Hindlimb muscle (tissue), 1 donor: ENCODE measurements at places on chromosomes 13 and 19.

GRCh38 chr19:41994994-41995958 lies 1.2 kb upstream of the ATP1A3 start:
- DNase-seq = no peak

DNA sequence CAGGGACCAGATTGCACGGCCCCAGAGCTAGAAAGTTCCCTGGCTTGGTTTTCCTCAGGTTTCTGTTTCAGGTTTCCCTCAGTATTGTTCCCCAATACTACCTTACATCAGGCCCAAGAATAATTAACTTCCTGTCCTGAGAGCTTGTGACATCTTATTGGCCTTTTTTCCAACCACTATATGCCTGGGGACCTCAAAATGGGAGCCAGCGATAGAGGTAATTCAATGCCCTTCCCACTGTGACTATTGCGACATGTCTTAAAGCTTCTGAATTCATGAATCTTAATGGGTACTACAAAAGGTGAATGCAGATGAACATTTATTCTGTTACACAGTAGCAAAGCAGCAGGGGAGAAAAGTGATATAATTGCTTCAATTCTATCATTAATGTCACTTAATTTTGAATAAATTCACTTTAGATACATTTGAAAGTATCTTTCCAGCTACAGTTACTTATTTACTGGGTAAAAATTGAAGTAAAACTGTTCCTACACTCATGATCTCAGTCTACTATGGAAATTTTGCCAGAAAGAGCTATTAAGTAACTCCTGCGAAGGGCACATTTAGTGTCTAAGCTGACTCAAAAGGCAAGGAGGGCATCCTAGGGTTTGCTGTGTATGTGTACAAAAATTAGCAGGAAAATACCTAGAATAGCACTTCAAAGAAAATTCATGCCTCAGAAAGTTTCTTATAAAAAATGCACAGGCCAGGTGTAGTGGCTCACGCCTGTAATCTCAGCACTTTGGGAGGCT lies 4.1 kb downstream of the CRYL1 start:
- DNase-seq = no peak

DNA sequence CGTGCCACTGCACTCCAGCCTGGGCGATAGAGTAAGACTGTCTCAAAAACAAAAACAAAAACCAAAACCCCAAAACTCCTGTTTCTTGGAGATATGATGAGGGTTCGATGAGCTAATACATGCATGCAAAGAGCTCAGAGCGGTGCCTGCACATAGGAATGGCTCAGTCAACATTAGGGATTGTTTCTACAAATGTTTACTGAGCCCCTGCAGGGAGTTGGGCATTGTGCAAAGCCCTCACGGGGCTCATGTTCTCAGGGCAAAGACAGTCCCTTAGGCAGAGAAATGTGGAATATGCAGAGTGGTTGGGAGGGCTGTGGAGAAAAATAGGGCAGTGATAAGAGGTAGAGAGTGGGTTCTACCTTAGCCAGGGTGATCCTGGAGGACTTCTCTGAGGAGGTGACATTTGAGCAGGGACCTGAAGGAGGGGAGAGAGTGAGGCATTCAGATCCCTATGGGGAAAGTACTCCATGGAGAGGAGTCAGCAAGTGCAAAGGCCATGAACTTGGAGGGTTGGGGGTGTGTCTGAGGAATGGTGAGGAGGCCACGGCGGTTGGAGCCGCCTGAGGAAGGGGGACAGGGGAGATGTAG lies 1.5 kb upstream of the EHD2 start:
- no peak for DNase-seq

DNA sequence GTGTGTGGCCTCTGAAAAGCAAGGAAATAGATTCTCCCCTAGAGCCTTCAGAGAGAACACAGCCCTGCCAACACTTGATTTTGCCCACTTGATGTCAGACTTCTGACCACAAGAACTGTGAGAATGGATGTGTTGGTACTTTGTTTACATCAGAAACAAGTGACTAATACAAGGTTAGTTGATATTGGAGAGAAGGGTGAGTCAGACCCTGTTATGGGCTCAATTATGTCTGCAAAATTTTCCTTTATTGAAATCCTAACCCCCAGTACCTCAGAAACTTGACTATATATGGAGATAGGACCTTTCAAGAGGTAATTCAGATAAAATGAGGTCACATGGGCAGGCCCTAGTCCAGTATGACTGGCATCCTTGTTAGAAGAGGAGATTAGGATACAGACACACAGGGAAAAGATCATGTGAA lies 226.7 kb downstream of the RFC3 start:
- no peak for DNase-seq

DNA sequence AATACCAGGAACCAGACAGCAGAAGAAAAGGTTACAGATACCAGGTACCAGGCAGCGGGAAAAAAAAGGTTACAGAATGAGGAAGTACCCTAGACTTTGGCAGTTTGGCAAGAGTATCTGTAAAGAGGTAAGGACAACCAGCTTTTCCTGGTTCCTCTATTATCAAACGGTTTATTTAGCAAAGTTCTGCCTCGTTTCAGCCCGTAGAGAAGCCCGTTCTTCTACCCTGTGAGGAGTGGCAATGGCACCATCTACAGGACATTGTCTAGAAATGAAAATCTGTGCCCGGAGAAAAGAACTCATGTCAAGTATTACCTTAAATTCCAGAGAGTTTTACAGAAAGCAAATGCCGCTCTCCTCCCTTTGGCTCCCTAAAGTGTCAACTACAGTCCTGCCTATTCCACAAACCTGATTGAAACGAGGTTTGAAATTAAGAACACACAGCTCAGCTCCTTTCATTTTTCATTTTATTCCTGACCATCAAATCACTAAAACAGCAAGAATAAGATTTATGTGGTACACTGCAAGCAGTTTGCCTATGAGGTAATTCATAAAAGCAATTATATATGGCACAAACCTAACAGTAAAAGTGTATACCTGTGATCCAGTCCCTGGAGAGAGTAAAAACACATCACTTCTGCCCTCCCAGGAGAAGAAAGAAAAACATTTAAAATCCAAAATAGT lies 226.3 kb downstream of the SLC7A1 start:
- peak; percentile 21 for DNase-seq

DNA sequence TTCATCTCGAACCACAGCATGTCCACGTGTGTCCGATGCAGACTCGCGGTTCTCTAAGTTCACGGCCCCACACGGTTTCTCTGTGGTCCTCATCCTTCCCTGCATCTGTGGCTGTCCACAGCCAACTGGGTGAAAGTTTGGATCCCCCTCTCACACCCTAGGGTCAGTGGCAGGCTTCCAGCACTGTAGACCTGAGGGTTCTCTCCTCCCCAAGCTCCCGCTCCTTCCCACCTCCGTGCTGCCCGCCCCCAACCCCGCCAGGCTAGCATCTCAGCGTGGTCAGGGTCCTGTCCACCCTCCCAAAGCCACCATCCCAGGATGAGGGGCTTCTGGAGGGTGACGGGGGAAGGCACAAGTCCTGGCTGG lies 3.0 kb downstream of the ANGPTL4 start:
- DNase-seq = no peak

GRCh38 chr19:33221638-33222037 lies 4.0 kb downstream of the SLC7A10 start:
- DNase-seq = no peak

DNA sequence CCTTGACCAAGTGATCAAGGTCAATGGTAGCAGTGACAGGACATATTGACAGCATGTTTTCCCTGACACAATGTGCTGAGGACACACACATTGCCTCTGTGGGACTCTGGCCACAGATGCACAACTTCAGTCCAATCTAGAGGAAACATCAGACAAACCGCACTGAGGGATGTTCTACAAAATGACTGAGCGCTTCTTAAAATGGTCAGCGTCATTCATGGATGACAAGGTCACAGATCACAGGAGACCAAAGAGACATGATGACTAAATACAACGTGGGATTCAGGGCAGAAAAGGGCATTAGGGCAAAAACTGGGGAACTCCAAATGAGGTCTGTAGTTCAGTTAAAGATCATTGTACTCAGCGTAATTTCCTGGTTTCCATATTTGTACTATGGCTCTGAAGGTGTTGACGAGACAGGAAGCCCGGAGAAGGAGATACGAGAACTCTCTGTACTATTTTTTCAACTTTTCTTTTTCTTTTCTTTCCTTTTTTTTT lies 20.6 kb downstream of the PBX4 start:
- no peak for DNase-seq

DNA sequence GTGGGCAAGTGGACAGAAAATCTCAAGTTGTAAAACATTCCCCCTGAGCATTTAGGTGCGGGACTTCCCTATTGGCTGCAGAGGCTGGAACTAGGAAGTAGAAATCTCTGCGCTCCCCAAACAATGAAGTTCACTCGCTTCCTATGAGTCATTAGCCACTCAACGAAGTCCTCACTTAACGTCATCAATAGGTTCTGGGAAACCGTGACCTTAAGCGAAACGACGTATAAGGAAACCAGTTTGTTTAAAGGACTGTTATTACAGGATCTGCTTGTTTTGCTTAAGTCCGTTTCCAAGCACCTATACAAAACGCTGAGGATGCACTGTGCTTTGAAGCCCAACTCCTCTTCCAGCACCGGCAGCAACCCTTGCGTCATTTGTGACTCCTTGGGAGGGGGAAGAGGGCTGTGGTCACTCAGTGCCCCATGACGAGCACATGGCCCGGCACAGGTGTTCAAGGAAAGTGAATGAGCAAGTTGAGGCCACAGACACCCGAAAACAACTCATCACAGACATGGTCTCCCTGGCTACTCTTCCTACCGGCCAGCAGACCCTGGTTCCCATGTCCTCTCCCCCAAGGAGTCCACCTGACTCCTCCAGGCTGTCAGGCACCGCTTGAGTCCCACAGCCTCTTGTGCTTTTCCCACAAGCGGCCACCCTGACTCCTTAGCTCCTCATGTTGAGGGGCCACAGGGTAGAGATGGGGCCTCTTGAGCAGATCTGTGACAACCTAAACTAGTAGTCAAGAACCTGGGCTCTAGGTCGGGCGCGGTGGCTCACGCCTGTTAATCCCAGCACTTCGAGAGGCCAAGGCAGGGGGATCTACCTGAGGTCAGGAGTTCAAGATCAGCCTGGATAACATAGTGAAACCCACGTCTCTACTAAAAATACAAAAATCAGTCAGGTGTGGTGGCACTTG lies 4.8 kb downstream of the RPS16 start:
- DNase-seq = no peak

DNA sequence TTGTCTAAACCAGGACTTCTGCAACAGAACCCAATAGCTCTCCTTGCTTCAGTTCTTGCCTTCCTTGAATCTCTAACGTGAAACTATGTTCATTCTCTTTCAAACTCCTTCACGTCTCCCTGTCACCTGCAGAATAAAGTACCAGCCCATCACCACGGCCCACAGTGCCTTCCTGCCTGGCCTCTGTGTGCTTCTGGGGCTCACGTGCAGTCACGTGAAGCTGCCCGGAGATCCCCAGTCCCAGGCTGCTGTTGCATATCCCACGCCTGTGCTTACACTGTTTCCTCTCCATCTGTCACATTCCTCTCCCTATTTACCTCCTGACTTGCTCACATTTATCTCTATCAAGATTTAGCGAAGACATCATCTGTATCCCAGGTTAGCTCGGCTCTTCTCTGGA lies 102.8 kb downstream of the STARD13 start:
- DNase-seq = no peak

DNA sequence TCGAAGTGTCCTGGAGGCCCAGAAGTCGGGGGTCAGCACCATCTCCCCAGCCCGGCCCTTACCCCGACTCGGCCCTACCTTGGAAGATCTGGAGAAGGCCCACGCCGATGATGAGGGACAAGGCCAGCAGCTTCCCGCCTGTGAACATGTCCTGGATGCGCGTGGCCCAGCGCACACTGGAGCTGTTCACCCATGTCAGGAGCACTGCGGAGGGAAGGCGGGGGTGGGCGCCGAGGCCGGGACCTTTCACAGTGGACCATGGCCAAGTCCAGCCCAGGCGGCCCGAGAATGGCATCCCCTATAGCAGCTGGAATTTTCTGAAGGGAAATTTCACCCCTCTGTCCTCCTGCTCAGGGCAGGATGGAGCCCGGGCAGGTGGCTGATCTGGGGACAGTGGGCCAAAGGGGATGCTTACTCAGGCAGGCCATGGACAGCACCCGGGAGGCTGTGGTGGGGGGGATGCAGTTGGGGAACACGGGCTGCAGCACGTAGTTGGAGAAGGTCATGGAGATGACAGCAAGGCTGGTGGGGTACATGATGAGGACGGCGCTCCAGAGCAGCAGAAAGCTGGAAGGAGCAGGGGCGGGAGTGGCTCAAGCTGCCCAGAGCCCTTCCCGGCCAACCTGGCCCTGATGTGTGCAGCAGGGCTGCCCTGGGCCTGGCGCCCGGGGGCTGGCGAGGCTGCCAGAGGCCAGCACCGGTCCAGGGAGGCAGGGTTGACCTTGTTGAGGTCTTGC lies 13.0 kb downstream of the SLC7A10 start:
- no peak for DNase-seq

GRCh38 chr19:47036097-47036651 lies 12.2 kb downstream of the TMEM160 start:
- no peak for DNase-seq

- DNase-seq = peak; percentile 65
Observed at GRCh38 chr13:43516401-43516833, 270.4 kb downstream of the ENOX1 start.

DNA sequence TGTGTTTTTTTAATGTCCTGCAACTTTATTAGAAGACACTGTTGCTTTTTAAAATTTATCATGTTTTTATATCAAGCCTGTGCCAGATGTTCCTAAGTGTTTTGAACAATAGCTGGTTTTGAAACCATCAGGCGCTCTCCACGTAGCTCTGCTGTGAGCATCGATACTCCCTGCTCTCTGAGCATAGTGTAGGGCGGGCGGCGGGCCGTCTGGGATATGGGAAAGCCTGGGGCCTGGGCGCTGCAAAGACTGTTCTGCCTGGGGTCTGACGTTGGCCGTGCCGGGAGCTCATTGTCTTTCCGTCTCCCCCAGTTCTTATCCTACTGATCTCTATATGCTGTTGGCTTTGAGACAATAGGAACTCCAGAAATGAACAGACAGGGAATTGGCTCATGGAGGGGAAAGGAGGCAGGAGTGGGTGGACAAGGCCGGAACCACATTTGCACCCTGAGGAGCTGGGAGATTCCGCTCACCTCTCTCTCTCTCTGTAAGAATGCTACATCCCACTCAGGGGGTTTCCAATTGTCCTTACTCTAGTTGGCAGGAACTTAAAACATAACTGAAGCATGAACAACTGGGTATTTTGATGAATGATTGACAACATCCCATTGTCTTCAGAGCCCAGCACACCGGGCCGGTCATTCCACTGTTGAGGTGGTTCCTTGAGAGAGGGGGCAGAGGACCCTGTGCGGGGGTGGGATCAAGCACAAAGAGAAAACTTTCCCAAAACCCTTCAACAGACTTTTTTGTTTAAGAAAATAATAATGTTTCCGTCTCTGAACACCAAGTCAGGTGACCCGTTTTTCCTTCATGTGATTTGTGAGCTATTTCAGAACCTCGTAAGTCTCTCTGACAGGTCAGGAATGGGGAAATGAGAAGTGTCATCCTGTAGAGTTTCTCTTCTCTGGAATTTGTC lies 64.7 kb downstream of the COL4A2 start:
- DNase-seq = no peak

- no peak for DNase-seq
Observed at GRCh38 chr19:19040417-19040816, 7.0 kb downstream of the ARMC6 start.
